Ovary (tissue), 10 donors: ENCODE measurements at places on chromosomes 7 and 10.

- H3K4me1 ChIP-seq, result no peaks in the 10 kb centered on the region
- no peaks in the 10 kb centered on the region for H3K36me3 ChIP-seq
- no peaks in the 10 kb centered on the region for H3K27me3 ChIP-seq
These were observed 86.3 kb downstream of the LCOR start for GRCh38 chr10:96918214-96919002.

- no peaks in the 10 kb centered on the region for H3K27me3 ChIP-seq
- H3K27ac ChIP-seq, result no peak overlapping the region
- H3K4me1 ChIP-seq, result no peaks in the 10 kb centered on the region
These were observed 77.0 kb downstream of the PFKFB3 start for GRCh38 chr10:6279540-6280267.

DNA sequence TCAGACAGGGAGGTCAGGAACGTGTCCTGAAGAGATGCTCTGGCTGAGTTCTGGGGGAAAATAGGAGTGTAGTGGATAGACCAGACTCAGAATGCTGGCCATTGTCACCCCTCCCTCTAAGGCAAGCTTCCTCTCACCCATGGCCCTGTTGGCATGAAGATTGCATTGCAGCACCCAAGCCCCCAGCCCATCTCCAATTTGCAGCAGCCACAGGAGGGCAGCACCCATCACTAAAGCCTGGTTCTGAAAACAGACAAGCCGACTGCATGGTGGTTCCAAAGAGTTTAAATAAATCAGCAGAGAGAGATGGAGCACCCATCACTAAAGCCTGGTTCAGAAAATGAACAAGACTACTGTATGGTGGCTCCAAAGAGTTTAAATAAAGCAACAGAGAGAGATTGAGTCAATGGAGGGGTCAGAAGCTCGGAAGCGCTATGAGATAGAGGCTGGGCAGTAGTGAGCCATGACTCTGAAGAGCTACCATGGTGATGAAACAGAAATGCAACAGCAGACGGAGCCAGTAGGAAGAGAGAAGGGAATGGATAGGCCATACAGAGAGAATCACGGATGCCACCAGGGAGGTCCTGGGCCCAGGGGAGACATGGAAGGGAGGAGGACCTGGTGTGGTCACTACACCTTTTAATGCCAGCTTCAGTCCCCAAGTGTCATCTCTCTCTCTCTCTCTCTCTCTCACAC is 237.9 kb upstream of the MYO3A start:
- H3K4me1 ChIP-seq, result no peaks in the 10 kb centered on the region
- DNase-seq, result no peak
- H3K27ac ChIP-seq, result no peak overlapping the region
- no peaks in the 10 kb centered on the region for H3K36me3 ChIP-seq
- H3K4me3 ChIP-seq, result no peak overlapping the region
- no peaks in the 10 kb centered on the region for H3K27me3 ChIP-seq

DNA sequence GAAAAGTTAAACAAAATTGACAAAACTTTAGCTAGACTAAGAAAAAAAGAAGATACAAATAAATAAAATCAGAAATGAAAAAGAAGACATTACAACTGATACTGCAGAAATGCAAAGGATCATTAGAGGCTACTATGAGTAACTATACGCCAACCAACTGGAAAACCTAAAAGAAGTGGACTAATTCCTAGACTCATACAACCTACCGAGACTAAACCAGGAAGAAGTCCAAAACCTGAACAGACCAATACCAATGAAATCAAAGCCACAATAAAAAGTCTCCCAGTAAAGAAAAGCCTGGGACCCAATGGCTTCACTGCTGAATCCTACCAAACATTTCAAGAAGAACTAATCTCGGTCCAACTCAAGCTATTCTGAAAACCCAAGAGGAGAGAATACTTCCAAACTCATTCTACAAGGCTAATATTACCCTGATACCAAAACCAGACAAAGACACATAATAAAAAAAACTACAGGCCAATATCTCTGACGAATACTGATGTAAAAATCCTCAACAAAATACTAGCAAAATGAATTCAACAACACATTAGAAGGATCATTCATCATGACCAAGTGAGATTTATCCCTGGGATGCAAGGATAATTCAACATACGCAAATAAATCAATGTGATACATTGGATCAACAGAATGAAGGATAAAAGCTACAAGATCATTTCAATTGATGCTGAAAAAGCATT is 20.3 kb downstream of the ELAPOR2 start:
- H3K36me3 ChIP-seq, result no peaks in the 10 kb centered on the region
- DNase-seq, result no peak
- H3K4me3 ChIP-seq, result peak overlapping the region; percentile 12

DNA sequence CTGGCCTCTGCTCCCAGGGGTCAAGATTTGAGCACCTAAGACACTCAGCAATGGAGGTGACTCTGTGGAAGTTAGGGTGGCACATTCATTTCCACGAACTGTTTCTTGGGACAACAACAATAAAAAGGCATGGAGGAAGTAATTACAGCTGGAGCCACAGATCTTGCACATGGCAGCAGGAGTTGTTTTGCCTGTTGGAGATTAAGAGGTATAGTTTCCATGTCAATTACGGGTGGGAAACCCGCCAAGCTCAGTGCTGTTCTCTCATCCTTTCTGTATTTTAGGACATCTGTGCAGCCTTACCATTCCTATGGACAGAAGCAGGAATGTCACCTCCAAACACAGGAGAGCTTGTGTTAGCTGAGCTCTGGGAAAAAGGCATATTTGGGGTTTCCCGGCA is 201.2 kb downstream of the SNX10 start:
- no peak for DNase-seq
- no peaks in the 10 kb centered on the region for H3K27me3 ChIP-seq
- no peak overlapping the region for H3K4me3 ChIP-seq
- no peaks in the 10 kb centered on the region for H3K4me1 ChIP-seq
- no peaks in the 10 kb centered on the region for H3K36me3 ChIP-seq
- no peak overlapping the region for H3K27ac ChIP-seq

DNA sequence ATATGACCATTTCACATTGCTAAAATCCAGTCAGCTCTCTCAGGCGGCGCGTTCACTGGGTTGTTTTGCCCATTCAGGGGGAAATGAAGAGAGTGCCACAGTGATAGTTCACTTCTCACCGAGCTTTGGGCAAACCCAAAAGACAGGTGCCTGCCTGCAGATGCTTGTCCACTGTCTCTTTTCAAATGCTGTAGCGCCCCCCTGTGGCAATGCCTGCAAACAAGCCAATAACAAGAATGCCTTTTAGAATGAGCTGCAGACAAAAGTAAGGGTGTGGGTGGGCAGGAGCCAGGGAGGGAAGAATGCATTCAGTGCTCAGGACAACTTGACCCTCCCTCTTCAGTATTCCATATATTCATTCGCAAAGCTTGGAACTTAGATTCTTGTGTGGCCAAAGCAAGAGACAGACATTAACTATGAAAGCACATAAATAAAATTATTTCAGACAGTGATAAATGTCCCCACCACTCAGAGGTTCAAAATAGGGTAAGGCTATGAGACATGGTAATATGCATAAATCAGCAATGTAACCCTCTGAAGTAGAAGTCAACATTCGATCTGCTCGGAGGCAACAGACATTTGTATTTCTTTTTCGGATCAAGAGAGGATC is 86.9 kb downstream of the JAZF1 start:
- H3K27ac ChIP-seq, result no peak overlapping the region
- H3K27me3 ChIP-seq, result no peaks in the 10 kb centered on the region
- H3K4me1 ChIP-seq, result no peaks in the 10 kb centered on the region
- peak; percentile 74 for DNase-seq

DNA sequence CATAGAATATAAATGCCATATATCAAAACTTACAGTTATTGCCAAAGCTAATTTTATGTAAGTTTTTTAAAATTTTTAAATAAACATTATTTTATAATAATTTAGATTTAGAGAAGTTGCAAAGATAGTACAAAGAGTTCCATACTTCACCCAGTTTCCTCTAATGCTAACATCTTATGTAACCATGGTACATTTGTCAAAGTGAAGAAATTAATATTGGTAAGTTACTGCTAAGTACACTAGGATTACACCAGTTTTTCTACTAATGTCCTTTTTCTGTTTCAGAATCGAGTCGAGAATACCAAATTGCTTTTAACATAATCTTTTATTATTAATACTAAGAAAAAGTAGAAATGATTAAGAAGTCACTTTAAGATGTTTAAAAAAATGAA is 29.2 kb downstream of the CSGALNACT2 start:
- no peaks in the 10 kb centered on the region for H3K36me3 ChIP-seq
- H3K27ac ChIP-seq, result no peak overlapping the region
- no peaks in the 10 kb centered on the region for H3K4me1 ChIP-seq
- H3K27me3 ChIP-seq, result no peaks in the 10 kb centered on the region

DNA sequence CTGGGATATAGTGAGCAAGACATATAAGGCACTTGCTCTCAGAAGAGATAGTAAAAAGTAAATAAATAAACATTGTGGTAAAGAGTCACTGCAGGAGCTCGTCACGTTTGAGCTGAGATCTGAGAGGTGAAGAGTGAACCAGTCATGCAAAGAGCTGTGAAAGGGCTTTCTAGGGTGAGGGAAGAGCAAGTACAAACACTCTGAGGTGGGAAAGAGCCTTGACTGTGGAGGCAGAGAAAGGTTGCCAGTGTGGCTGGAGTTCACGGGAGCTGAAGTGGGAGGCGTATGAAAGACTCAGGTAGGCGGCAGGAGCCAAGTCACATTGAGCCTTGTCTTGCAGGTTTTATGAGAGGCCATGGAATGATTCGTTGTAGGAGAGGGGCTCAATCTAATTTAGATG is 141.0 kb downstream of the C1GALT1 start:
- no peaks in the 10 kb centered on the region for H3K36me3 ChIP-seq
- no peaks in the 10 kb centered on the region for H3K27me3 ChIP-seq
- no peak overlapping the region for H3K27ac ChIP-seq
- no peaks in the 10 kb centered on the region for H3K4me1 ChIP-seq
- no peak overlapping the region for H3K4me3 ChIP-seq

GRCh38 chr10:77554996-77555397 is 82.6 kb downstream of the KCNMA1 start:
- no peak overlapping the region for H3K4me3 ChIP-seq
- no peaks in the 10 kb centered on the region for H3K27me3 ChIP-seq
- no peak for DNase-seq
- H3K4me1 ChIP-seq, result peaks cover 2% of the 10 kb centered on the region

DNA sequence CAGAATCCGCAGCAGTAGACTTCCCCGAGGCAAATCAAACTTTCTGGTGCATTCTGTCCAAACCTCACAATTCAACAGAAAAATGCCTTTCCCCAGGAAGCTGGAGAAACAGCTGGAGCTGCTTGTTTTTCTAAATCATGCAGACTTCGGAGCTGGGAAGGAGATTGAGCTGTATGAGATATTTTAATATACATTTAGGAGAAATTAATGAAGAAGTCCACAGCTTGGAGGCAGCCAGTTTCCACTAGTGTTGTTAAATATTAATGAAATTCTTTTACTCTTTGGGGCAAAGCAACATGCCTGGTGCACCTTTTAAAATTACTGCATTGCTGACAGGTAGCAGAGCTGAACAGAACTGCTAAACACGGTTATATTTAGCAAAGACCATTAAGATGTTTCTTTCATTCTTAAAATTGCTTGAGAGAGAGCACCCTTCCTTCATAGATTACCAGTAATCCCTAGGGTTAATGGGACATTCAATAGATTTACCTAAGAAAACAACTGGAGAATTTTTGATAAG is 566.4 kb downstream of the SORCS3 start:
- H3K36me3 ChIP-seq, result no peaks in the 10 kb centered on the region
- no peak for DNase-seq
- H3K4me3 ChIP-seq, result no peak overlapping the region
- no peak overlapping the region for H3K27ac ChIP-seq

DNA sequence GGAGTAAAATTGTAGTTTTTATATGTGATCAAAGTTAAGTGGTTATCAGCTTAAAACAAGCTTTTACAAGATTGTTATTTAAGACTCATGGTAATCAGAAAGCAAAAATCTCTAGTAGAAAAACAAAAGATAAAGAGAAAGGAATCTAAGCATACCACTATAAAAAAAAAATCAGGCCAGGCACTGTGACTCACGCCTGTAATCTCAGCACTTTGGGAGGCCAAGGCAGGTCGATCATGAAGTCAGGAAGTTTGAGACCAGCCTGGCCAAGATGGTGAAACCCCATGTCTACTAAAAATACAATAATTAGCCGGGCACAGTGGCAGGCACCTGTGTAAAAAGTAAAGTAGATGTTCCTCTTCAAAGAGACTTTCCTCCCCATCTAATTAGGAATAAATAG is 265.9 kb upstream of the NRP1 start:
- no peak for DNase-seq
- H3K36me3 ChIP-seq, result no peaks in the 10 kb centered on the region
- no peaks in the 10 kb centered on the region for H3K4me1 ChIP-seq
- H3K27me3 ChIP-seq, result no peaks in the 10 kb centered on the region

DNA sequence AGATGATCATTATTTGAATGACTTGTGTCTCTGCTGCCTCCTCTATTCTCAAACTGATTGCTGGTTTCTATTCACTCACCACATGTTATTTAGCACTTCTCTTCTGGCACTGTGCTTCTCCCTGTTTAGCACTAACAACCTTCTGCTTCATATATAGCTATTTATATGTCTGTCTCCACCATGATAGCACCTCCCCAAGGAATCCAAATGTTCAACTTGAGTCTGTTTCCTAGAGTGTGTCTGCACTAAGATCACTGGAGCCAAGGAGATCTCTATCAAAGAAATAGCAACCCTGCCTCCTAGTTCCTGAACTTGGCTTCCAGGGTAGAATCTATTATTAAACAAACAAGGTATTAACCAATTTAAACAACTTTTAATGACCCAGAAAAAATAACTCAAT is 104.5 kb downstream of the CYP26A1 start:
- H3K36me3 ChIP-seq, result no peaks in the 10 kb centered on the region
- H3K4me3 ChIP-seq, result no peak overlapping the region
- DNase-seq, result no peak
- H3K27me3 ChIP-seq, result no peaks in the 10 kb centered on the region

GRCh38 chr7:95290166-95290830 is 34.0 kb downstream of the PON1 start:
- H3K27me3 ChIP-seq, result no peaks in the 10 kb centered on the region
- no peaks in the 10 kb centered on the region for H3K4me1 ChIP-seq
- no peak overlapping the region for H3K4me3 ChIP-seq
- H3K27ac ChIP-seq, result no peak overlapping the region
- DNase-seq, result no peak

GRCh38 chr10:4345877-4346646 is 479.9 kb upstream of the AKR1E2 start:
- H3K4me3 ChIP-seq, result no peak overlapping the region
- peaks cover 1% of the 10 kb centered on the region for H3K4me1 ChIP-seq
- no peak overlapping the region for H3K27ac ChIP-seq
- DNase-seq, result no peak
